Activated T-helper 1 cell treated with anti-CD3 and anti-CD28 coated beads, Interleukin-12 subunit alpha, Interleukin-12 subunit beta, Interleukin-2, Interleukin-4 antibody, amounts not matched to agents 30 ng/mL and 10 ng/mL and 1 ng/mL, durations not matched to agents 14 hours and 24 hours and 36 hours (primary cell): ENCODE measurements at places on chromosomes 16 and 17.

DNA sequence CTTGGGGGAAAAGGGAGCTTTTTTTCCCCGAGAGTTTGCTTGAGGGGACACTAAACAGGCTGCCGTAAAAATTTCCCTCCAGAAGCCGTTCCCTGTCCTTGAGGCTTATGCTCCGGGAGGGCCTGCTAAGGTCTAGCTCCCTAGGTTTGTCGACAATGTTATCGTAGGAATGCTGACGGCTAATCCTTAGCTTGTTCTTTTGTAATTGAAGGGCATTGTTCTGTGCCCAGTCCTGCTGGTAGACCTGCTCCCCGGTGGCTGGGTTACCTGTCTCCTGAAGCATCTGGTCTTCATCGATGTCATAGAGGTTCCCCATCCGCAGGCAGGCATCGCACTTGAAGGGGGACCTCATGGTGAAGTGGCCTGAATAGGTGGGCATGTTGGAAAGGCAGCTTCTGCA lies 418.7 kb downstream of the GRIN2A start:
- DNase-seq: no peak

- DNase-seq: no peak
Observed at GRCh38 chr17:49747632-49748031, 16.3 kb downstream of the FAM117A start.

DNA sequence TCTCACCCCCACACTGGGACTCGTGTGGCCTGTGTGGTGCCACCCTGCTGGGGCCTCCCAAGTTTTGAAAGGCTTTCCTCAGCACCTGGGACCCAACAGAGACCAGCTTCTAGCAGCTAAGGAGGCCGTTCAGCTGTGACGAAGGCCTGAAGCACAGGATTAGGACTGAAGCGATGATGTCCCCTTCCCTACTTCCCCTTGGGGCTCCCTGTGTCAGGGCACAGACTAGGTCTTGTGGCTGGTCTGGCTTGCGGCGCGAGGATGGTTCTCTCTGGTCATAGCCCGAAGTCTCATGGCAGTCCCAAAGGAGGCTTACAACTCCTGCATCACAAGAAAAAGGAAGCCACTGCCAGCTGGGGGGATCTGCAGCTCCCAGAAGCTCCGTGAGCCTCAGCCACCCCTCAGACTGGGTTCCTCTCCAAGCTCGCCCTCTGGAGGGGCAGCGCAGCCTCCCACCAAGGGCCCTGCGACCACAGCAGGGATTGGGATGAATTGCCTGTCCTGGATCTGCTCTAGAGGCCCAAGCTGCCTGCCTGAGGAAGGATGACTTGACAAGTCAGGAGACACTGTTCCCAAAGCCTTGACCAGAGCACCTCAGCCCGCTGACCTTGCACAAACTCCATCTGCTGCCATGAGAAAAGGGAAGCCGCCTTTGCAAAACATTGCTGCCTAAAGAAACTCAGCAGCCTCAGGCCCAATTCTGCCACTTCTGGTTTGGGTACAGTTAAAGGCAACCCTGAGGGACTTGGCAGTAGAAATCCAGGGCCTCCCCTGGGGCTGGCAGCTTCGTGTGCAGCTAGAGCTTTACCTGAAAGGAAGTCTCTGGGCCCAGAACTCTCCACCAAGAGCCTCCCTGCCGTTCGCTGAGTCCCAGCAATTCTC lies 27.4 kb downstream of the STH start:
- no peak for DNase-seq

GRCh38 chr17:8884336-8884990 lies 17.0 kb upstream of the PIK3R6 start:
- DNase-seq: no peak

GRCh38 chr16:85424260-85425073 lies 188.7 kb upstream of the GSE1 start:
- DNase-seq: no peak

DNA sequence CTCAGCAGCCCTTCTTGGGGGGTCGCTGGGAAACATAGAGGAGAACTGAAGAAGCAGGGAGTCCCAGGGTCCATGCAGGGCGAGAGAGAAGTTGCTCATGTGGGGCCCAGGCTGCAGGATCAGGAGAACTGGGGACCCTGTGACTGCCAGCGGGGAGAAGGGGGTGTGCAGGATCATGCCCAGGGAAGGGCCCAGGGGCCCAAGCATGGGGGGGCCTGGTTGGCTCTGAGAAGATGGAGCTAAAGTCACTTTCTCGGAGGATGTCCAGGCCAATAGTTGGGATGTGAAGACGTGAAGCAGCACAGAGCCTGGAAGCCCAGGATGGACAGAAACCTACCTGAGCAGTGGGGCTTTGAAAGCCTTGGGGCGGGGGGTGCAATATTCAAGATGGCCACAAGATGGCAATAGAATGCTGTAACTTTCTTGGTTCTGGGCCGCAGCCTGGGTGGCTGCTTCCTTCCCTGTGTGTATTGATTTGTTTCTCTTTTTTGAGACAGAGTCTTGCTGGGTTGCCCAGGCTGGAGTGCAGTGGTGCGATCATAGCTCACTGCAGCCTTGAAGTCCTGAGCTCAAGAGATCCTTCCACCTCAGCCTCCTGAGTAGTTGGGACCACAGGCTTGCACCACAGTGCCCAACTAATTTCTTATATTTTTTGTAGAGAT lies 3.4 kb downstream of the STH start:
- peak; percentile 63 for DNase-seq
